Activated naive CD4-positive, alpha-beta T cell treated with anti-CD3 and anti-CD28 coated beads for 36 hours (primary cell): ENCODE measurements at places on chromosomes 7 and 10. TPM values are rescaled to one million over a fixed set of nuclear protein-coding genes. Genes with fewer than 3 reads are reported as not detected.

- H3K36me3 ChIP-seq: peaks cover 20% of the 10 kb centered on the region
- peak overlapping the region; percentile 35 for H3K27ac ChIP-seq
- no peaks in the 10 kb centered on the region for H3K27me3 ChIP-seq
- DNase-seq: no peak
- no peak overlapping the region for H3K4me3 ChIP-seq
Observed at GRCh38 chr7:143285470-143285778, 666 bp downstream of the TMEM139 start.

The SLC26A3 gene
- total RNA-seq: not detected

GRCh38 chr7:43590862-43591557 is 8.1 kb downstream of the STK17A start:
- peaks cover 7% of the 10 kb centered on the region for H3K36me3 ChIP-seq
- H3K4me3 ChIP-seq: peak overlapping the region; percentile 37
- H3K4me1 ChIP-seq: peaks cover 81% of the 10 kb centered on the region
- H3K27ac ChIP-seq: peak overlapping the region; percentile 39

The TMEM139 gene
- 0.74 TPM for total RNA-seq

DNA sequence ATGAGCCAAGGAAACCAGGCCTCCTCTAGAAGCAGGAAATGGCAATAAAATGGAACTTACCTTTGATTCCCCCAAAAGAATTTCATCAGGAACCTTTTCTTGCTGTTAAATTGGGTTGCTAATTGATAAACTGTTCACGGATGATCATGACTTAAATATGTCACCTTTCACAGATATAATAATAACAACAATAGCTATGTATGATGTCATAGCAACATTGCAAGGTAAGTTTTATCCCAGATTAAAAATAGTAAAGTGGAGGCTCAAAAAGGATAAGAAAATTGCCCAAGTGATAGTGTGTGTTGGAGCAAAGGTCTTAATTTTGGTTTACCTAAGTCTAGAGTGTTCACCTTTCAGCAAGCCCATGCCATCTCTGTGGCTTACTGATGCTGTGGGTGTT is 357.6 kb upstream of the CELF2 start:
- no peak overlapping the region for H3K27ac ChIP-seq
- no peak overlapping the region for H3K4me3 ChIP-seq
- H3K4me1 ChIP-seq: no peaks in the 10 kb centered on the region
- no peaks in the 10 kb centered on the region for H3K36me3 ChIP-seq
- peaks cover 27% of the 10 kb centered on the region for H3K27me3 ChIP-seq
